ENCODE measurements at places on chromosomes 13 and 19.

DNA sequence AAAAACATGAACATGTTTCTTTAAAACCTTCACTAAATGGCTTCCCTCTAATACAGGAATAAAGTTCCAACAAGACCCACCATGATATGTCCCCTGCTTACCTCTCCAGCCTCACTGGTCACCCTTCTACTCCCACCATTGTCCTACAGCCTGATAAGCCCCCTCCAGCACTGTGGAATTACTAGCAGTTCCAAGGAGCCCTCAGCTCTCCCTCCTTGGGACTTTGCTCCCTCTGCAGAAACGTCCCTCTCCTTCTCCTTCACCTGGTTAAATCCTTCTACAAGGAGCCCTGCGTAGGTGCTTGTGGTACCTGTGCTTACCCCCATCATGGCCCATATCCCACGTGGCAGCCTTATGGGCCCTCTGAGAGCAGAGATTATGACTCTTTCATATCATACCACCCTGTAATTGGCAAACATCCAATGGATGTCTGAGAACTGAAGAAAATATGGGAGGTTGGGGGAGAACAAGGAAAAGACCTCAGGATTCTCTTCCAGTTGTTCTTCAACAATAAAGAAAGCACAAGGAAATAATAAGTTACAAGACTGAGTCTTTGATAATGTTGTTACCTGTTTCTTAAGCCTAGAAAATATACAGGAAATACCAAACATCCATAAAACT, 26.1 kb upstream of the DOCK9 start:
- DNase-seq, result no peak

GRCh38 chr13:49279112-49279511, 31.4 kb downstream of the CDADC1 start:
- DNase-seq, result no peak

DNA sequence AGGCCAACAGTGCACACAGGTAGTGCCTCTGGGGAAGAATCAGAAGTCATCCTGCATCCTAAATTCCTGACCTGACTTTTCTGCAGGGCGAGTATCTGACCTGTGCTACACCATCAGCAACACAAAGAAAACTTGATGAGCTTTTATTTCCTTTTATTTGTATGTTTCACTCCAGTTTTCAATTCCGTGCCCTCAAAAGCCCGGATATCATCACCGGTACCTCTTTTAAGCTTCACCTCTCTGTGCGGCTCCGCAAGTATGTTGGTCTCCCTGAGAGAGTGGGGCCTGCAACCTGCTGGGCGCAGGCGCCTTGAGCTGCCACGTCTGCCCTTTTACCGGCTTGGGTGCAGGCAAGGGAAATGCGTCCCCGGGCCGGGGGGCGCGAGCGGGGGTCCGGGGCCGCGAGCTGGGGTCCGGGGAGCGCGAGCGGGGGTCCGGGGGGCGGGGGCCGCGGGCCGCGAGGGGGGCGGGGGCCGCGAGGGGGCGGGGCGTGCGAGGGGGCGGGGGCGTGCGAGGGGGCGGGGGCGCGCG, 4.3 kb upstream of the DUXA start:
- DNase-seq, result peak; percentile 22

GRCh38 chr13:49308921-49309408, 61.2 kb downstream of the CDADC1 start:
- no peak for DNase-seq

GRCh38 chr19:5677136-5677535, 3.2 kb downstream of the MICOS13 start:
- no peak for DNase-seq

- DNase-seq, result no peak
These were observed 11.7 kb downstream of the RFX2 start for GRCh38 chr19:6098574-6098973.

DNA sequence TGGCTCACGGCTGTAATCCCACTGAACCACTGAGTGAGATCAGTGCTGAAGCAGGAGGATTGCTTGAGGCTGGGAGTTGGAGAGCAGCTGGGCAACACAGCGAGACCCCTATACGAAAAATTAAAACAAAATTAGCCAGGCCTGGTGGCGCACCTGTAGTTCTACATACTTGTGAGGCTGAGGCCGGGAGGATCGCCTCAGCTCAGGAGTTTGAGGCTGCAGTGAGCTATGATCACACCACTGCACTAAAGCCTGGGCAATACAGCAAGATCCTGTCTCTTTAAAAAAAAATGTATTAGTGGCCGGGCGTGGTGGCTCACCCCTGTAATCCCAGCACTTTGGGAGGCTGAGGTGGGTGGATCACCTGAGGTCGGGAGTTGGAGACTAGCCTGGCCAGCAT, 6.3 kb upstream of the SELENOV start:
- no peak for DNase-seq

GRCh38 chr13:34344816-34345215, 526.9 kb downstream of the RFC3 start:
- DNase-seq, result no peak

- no peak for DNase-seq
These were observed 33.2 kb downstream of the RASA3 start for GRCh38 chr13:114099191-114099590.

DNA sequence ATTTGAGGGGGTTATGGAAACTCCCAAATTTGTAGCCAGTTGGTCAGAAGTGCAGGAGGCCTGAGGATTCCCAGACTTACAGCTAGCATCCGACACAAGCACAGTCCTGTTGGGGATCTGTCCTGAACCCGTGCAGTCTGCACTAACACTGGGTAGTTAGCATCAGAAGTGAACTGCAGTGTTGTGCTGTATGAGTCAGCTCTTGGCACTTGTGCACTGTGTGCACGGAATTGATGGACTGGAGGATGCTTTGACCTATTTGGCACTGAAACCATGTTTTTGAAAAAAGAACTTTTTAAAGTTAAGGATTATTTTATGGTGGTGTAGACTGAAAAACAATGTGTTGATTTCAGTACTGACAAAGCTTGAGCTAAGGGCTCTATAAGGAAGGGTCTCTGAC, 279.0 kb downstream of the NHLRC3 start:
- no peak for DNase-seq

DNA sequence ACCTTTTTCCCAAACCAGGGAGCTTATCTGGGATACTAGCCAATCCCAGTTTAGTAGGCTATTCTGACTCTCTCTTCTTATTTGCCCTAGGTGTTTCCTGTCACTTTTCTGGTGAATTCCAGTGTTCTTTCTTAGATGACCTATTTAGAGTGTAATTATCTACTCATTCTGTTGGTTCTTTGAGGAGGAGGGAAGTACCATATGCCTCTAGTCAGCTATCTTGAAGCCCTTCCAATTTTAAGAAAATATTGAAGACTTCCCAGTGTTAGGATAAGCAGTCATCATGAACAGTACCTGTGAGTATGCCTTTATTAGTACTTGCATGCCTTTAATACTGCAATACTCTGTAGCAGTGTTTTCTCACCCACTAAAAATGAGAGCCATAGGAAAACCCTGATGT, 724.3 kb upstream of the SLITRK1 start:
- DNase-seq, result no peak

DNA sequence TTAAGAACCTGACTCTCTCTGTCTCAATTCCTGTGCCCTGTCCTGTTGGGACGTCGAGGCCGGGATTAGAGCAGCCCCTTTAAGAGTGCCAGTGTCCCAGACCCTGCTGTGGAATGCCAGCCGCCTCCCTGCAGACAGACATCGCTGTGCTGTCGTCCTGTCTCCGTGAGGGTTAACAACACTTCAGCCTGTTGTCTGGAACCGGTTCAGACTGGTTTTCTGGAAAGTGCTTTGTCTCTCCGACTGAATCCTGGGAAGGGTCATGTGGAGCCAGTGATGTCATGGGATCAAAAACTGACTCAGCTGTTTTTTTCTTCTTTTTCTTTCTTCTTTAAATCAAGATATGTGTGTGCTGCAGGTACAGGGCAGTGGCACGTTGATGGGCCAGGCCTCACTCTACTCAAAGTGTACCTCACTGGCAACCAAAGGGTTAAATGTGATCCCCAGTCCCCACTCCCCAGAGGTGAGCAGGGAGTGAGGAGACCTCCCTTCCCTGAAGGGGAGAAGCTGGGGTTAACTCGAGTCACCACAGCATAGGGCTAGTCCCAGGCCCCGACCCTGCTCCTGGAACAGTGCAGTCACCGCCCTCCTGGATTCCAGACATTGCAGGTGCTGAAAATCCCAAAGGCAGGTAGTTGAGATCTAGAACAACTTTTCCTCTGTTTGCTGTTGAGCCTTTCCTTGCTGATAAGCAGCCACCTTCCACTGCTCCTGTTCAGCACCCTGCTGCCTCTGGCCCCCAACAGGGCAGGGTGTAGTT, 50.8 kb downstream of the TSSK6 start:
- DNase-seq, result no peak

DNA sequence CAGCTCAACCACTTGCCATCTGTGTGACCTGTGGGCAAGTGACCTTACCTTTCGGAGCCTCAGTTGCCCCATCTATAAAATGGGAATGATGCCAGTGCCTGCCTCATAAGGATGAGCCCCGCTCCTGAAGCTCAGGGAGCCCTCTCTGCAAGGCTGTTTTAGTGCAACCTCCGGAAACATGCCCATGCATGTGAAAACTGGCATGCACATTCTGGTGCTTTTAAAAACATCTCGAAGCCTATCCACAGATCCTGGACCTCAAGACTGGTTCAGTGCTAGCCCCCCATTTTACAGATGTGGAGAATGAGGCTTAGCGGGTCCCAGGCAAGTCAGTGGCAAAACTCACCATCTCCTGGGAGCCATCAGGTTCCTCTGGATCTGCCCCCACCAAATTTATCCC, 5.6 kb downstream of the CADM4 start:
- no peak for DNase-seq

GRCh38 chr19:55580628-55581144, at the start of gene ZNF579:
TSS of gene ZNF579 (minus strand) at chr19:55580848. CDS start at chr19:55579639, 1,209 bp downstream.
- DNase-seq, result peak; percentile 55

- no peak for DNase-seq
These were observed 1.6 kb upstream of the KLK10 start for GRCh38 chr19:51020988-51021651.

GRCh38 chr19:51142119-51142518, at the start of gene SIGLEC7:
TSS of gene SIGLEC7 (plus strand) at chr19:51142301. CDS start at chr19:51142370, 69 bp downstream.
- no peak for DNase-seq
